ENCODE measurements at places on chromosomes 11 and 22. TPM values are rescaled to one million over a fixed set of nuclear protein-coding genes. Genes with fewer than 3 reads are reported as not detected.

- DNase-seq = no peak
- H3K27me3 ChIP-seq = no peaks in the 10 kb centered on the region
- H3K27ac ChIP-seq = no peak overlapping the region
Observed at GRCh38 chr22:41394012-41394356, 12.2 kb downstream of the TEF start.

DNA sequence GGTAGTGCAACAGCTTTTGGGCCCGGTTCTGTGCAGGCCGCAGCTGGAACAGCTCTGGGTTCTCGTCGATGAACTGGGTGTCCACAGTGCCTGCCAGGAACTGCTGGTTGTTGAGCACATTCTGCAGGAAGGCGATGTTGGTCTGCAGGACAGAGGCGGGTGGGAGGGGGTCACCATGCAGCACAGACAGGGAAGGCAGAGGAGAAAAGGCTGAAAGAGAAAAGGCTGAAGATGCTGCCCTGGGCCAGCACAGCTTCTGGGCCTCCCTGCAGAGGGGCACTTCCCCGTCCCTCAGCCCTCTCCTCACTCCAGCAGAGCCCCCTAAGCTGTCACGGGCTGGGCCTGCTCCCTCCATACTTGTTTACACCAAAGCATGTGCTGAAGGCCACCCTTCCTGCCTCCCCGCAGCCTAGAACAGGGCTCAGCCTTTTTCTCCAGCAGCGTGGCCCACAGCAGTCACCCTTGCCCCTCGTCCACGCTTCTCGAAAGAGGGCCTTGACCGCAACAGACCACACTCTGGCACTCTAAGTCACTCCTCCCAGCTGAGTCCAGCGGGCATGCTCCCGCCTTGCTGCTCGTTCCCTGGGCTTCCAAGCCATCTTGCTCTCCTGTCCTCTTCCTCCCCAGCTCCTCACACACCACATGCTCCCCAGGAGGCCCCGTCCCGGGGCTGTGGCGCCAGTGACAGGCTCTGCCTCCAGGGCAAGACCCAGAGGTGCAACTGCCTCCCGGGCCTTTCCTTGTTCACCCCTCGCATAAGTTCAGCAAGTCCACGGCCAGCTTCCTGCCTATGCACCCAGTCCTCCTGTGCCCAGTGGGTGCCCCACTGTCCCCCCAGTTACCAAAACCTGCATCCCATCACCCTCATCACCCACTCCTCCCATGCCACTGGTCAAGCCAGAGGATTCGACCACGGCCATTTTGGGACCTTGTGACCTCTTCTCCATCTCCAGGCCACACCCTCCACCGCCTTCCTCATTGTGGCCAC is 3.3 kb upstream of the LRFN4 start:
- H3K4me3 ChIP-seq = no peak overlapping the region
- DNase-seq = no peak
- H3K4me1 ChIP-seq = peaks cover 13% of the 10 kb centered on the region

DNA sequence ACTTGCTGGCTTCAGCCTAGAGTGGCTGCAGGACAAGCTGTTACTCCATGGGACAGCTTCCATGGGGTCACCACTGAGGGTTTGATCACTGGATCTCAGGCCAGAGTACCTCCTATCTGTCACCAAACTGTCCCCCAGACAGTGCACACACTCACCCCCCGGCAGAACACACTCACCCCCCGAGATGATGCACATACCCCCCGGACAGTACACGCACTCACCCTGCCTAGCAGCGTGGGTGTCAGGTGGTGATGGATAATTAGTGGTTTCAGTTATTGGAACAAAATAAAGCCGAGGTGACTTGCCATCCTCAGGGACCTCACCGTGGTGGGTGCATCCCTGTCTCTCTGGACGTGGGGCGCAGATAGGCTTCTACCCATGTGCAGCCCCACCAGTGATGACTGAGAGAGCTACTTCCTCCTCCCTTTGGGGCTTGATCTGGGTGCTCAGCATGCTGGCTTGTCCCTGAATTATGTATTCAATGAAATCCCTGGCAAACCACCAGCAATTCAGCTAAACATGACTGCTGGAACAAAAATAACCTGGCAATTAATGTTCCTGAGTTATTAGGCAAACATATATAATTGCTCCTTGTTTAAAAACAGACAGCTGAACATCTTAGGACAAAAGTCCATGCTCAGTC is 18.9 kb downstream of the TANGO2 start:
- H3K4me3 ChIP-seq = no peak overlapping the region
- no peaks in the 10 kb centered on the region for H3K27me3 ChIP-seq
- H3K4me1 ChIP-seq = peaks cover 6% of the 10 kb centered on the region
- H3K36me3 ChIP-seq = peaks cover 24% of the 10 kb centered on the region
- H3K27ac ChIP-seq = no peak overlapping the region

DNA sequence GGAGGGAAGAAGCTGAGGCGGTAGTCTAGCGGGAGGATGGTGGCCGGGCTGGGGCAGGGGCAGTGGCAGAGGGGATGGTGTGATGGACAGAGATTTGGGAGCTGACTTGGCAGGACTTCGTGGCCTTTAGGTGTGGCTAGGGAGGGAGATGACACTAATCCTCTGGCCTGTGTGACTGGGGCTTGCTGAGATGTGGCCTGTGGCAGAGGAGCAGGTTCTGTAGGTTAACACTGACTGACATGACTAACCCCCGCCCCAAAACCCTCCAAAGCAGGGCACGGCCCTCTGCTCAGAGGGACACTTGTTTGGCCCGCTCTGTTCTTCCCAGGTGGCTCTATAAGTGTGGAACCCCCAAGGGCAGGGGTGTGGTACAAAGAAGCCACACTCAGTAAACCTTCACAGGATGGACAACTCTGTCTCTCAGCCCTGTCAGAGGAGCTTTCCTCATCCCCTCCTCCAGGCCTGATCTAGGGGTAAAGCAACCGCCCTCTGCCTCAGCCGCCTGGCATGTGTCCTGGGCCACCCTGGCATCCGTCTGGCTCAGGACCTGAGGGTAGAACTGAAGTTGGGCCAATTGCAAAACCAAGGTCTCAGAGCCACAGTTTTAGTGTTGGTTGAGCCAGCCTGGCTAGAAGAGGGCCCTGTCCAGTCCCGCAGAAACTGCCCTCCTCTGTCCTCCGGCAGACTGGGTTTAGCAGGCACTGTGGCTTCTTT is 15.6 kb downstream of the TOM1 start:
- DNase-seq = no peak
- H3K27me3 ChIP-seq = no peaks in the 10 kb centered on the region
- H3K27ac ChIP-seq = no peak overlapping the region
- no peaks in the 10 kb centered on the region for H3K36me3 ChIP-seq
- H3K4me3 ChIP-seq = no peak overlapping the region

- no peaks in the 10 kb centered on the region for H3K27me3 ChIP-seq
- H3K4me3 ChIP-seq = no peak overlapping the region
- no peak overlapping the region for H3K27ac ChIP-seq
- no peaks in the 10 kb centered on the region for H3K36me3 ChIP-seq
Observed at GRCh38 chr11:2716376-2717095, 16.7 kb upstream of the KCNQ1OT1 start.

GRCh38 chr11:2590131-2590964 is 109.4 kb downstream of the KCNQ1OT1 start:
- H3K4me1 ChIP-seq = no peaks in the 10 kb centered on the region
- peak; percentile 50 for DNase-seq
- H3K27ac ChIP-seq = no peak overlapping the region
- H3K4me3 ChIP-seq = no peak overlapping the region
- no peaks in the 10 kb centered on the region for H3K27me3 ChIP-seq
- H3K36me3 ChIP-seq = peaks cover 3% of the 10 kb centered on the region

DNA sequence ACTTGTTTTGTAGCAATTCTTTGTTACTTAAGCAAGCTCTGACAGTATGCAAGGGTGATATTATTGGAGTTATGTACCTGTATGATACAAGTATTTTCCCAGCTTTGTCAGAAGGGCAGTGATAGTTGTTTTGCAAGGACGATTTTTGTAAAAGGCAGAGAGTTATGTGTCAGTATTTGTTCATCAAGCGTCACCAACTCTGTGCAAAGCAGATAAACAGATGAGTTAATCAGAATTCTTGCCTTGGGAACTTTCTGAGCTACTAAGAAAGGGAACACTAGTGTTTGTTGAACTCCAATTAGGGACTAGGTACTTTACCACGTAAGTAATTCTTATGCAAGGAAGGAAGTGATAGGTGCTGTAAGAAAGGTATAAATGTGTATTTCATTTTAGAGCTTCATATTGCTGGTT is 1.4 kb downstream of the USP47 start:
- peaks cover 11% of the 10 kb centered on the region for H3K27me3 ChIP-seq
- H3K4me1 ChIP-seq = peaks cover 34% of the 10 kb centered on the region

The WEE1 gene
- 57.7 TPM for total RNA-seq

The APOL1 gene
- total RNA-seq = 37.3 TPM
